ENCODE measurements at places on chromosomes 3 and 15. TPM values are rescaled to one million over a fixed set of nuclear protein-coding genes. Genes with fewer than 3 reads are reported as not detected.

The LRRC49 gene
- 13.2 TPM for polyA plus RNA-seq

The DAZL gene
- polyA plus RNA-seq = not detected

The BCHE gene
- 2.8 TPM for polyA plus RNA-seq

The HAPLN3 gene
- polyA plus RNA-seq = 2.2 TPM

The ABCF3 gene
- polyA plus RNA-seq = 49.1 TPM

The GOLGA8S gene
- polyA plus RNA-seq = 0.13 TPM

The C3orf85 gene
- 40.4 TPM for polyA plus RNA-seq

The GOLGA6A gene
- polyA plus RNA-seq = not detected

The MRPS22 gene
- polyA plus RNA-seq = 58.7 TPM

The USP4 gene
- polyA plus RNA-seq = 28.5 TPM

The DNAJC17 gene
- polyA plus RNA-seq = 56.7 TPM

The BMF gene
- 3.6 TPM for polyA plus RNA-seq

The KIF7 gene
- polyA plus RNA-seq = 1.4 TPM

The PLAAT1 gene
- 0.39 TPM for polyA plus RNA-seq

The CELF6 gene
- polyA plus RNA-seq = 3.8 TPM

The PLXND1 gene
- 67.0 TPM for polyA plus RNA-seq

The FOXB1 gene
- polyA plus RNA-seq = not detected

The CYP1A2 gene
- not detected for polyA plus RNA-seq

The NCK1 gene
- 12.6 TPM for polyA plus RNA-seq

The NMB gene
- polyA plus RNA-seq = 19.7 TPM

The TRANK1 gene
- polyA plus RNA-seq = 1.2 TPM

The DLL4 gene
- 5.8 TPM for polyA plus RNA-seq

The UNC13C gene
- polyA plus RNA-seq = 0.45 TPM

The CLDN11 gene
- polyA plus RNA-seq = 1.6 TPM

The TMC3 gene
- not detected for polyA plus RNA-seq

The ADAMTS7 gene
- polyA plus RNA-seq = 0.82 TPM

The FBLN2 gene
- polyA plus RNA-seq = 3.2 TPM

The CTXN2 gene
- polyA plus RNA-seq = 0.15 TPM

The HTR3E gene
- polyA plus RNA-seq = not detected

The GOLGA8J gene
- polyA plus RNA-seq = not detected

The FANCD2OS gene
- polyA plus RNA-seq = not detected

The ZNF592 gene
- 6.9 TPM for polyA plus RNA-seq

The DUOX1 gene
- 0.26 TPM for polyA plus RNA-seq

The POC1A gene
- 2.5 TPM for polyA plus RNA-seq
